ENCODE measurements at places on chromosomes 5 and 9.

DNA sequence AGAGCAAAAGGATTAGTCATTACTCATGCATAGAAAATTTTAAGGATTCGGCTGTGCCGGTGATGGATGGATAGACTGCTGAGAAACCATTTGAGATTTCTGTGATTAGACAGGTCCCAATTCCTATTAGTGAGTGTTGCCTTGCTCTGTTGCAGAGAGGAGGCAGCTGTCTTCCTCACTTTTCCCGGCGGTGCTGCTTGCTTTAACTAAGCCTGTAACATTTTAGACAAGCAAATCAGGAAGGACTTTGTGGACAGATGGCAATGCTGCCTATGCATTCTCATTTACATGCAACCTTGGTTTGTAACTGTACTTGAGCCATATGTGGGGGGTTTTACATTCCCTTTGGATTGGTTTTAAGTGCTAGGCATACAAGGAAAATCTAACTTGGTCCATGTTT is 1176.3 kb downstream of the CDH18 start:
- DNase-seq, result no peak

DNA sequence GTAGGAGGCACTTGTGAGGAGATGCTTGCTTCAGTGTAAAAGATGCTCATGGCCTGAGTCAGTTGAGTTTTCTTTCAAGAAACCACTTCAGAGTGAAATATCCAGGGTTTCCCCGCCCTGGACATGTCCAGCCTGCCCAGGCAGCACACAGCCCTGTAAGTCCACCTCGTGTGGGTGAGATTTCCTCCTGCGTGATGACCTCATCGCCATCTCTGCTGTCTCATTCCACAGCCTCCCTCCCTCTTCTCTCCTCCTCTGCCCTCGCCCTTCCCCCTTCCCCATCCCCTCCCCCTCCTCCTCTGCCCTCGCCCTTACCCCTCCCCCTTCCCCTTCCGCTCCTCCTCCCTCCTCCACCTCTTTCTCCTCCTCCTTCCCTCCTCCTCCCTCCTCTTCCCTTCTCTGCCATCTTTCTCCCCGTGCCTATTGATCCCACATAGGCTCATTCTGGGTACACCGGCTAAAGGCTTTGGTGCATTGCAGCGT is 34.0 kb upstream of the NCS1 start:
- DNase-seq, result no peak

GRCh38 chr9:131657037-131657377 is 82.9 kb downstream of the RAPGEF1 start:
- no peak for DNase-seq

DNA sequence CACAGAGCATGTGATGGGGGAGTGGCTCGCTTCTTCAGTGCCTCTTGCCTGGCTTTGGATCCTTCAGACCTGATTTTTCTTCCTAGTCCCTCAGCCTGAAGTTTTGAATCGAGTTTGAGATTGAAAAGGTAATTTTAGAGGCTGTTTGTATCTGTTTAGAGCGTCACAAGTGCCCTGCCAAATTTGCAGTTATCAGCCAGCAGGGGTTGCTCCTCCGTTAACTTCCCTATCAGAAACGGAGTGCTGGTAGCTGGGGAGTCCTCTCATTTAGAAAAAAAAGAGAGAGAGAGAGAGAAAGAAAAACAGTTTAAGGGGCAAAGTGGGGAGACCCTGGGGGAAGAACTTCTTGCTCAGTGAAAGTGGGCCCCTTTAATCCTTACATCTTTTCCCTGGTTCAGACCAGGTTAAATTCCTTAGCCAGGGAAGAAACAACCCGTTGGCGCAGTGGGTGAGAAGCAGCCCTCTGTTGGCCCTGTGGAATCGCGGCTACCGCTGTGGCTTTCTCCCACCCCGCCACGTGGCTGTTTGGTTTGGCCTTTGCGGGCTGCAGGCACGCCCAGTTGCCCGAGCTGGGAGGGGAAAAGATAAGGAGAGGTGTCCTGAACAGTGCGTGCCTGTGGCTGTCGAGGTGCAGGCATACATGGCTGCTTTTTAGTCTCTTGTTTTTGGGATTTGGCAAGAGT is 576.7 kb upstream of the ACO1 start:
- no peak for DNase-seq

- DNase-seq, result no peak
Measured at GRCh38 chr5:109365653-109366052, 44.1 kb downstream of the PJA2 start.

DNA sequence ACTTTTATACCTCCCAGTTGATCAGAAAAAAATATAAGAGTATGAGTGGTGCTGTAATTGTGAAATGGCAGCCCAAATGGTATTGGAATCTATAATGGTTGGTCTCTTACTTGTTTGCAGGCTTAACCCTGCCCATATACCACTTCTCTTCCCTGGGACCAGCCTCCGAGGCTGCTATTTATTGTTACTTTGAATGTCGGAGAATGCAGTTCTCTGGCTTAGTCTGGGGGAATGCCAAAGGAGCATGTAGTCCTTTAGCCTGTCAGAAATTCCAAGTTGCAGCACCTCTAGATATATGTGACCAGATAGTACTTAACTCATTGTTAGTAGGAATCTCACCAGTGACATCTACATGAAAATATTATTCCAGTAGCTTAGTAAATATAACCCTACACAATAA is 47.5 kb downstream of the SLC44A1 start:
- no peak for DNase-seq

GRCh38 chr5:9551567-9552537 is 6.0 kb upstream of the SEMA5A start:
- no peak for DNase-seq

DNA sequence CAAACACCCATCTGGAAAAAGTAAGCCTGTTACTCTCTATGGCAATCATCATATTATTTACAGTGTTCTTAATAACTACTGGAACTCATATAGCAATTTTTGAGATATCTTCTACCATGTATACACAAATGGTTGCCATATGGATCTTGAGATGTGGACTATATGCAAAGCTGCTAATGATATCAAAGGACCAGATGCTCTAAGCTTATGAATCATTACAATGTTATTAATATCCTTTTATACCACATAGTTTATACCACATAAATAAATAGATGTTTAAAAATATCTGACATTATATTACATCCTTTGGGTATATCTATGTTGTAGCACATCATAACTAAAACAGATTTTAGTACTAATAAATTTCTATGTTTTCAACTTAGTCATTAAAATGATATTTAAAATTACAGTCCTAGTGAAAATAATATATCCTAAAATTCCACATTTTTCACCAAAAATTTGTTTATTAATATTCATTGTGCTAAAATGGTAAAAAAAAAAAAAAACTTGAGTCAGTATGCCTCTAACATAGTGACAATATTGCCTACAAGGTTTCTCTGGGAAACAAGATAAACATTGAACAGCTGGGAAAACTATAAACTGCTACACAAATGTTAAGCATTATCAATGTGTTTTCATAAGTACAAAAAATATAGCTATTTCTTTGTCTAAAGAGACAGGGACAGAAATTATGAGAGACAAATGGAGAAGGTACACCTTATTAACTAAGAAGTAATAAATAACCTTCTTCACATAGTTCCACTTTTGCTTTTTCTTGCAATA is 85.5 kb downstream of the DTWD2 start:
- no peak for DNase-seq

DNA sequence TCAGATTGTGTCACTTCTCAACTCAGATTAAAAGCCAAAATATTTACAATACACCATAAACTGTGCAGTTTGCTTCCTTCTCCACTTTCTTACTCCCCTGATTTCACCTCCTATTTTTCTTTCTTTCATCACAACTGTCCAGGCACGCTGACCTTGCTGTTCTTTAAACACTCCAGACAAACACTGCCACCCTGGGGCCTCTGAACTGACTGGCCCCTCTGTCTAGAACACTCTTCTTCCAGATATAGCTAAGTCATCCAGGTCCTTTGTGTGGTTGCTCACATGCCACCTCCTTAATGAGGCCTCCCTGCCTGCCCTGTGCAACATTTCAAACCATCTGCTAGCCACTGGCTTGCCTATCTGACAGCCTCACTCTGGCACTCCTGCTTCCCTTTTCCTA is 46.6 kb downstream of the ATG10 start:
- DNase-seq, result peak; percentile 55

- no peak for DNase-seq
Measured at GRCh38 chr9:4980086-4980727, 4.9 kb upstream of the JAK2 start.

DNA sequence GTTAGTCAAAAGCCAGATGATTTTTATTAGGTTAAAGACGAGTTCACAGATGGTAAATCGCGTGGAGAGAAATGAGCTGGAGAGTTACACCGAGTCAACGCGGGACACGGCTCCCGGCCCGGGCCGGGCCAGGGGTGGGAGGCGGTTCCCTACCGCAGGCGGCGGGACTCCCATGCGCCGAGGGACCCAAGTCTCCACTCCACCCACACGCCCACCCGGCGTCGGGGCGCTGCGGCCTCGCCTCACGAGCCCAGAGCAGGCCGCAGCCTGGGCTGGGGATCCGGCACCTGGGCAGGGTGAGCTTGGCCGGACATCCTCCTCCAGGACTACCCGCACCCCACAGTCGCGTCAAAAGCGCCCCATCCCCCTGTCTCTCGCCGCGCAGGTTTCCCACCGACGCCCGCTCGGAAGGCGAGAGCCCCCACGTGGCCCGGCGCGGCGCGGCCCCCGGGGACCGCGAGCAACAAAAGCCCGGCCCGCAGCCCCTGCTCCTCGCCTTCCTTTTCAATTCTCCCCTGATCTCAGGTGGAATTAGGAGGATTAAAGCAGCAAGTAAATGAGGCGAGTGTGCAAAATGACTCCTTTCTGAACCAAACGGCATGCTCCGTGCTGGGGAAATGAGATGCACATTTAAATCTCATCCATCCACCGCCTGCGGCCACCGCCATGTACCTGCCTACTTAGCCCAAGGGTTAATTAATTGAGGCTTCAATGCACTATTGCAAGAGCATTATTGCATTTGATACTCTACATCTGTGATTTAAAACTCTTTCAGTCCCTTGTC is 196.5 kb upstream of the TBCA start:
- DNase-seq, result no peak

DNA sequence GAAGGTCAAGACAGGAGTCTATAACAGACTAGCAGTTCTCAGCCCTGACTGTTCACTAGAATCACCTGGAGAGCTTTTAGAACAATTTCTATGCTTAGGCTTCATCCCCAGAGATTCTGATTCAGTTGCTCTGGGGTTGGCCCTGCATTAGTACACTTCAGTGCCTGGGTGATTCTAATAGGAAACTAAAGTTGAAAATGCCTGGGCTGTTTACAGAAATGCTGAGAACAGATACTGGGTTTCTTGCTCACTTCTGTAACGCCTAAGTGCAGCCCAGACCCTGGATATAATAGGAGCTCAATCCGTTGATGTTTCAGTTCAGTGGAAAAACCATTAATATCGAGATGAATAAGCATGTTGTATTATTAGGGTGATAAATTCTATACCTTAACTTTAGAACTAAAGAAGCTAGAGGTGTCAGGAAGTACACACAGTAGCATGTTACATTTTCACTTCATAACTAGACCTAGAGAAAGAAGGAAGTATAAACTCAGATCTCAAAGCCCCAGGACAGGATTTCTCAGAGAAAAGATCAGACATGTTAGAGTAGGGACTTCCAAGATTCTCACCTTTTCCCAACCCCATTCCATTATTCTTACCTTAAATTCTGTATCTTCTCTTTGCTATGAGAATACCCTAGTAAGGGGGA is 20.4 kb downstream of the HAVCR2 start:
- no peak for DNase-seq

DNA sequence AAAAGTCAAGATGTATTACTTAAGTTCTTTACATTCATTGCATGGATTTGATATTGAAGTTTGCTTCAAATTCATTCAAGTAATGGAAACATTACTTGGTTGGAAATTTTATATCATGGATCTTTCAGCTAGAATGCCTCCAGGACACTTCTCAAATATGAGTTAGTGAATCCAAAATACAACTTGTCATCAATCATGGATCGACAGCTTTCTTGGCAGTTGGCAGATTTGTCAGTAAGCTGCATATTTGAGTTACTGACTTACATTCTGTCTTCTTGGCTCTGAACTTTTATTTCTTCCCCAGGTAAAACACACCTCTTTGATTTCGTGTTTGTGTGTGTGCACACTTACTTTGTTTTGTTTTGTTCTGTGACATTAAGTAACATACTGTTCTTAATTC is 1171.1 kb downstream of the TAF11L14 start:
- DNase-seq, result no peak

DNA sequence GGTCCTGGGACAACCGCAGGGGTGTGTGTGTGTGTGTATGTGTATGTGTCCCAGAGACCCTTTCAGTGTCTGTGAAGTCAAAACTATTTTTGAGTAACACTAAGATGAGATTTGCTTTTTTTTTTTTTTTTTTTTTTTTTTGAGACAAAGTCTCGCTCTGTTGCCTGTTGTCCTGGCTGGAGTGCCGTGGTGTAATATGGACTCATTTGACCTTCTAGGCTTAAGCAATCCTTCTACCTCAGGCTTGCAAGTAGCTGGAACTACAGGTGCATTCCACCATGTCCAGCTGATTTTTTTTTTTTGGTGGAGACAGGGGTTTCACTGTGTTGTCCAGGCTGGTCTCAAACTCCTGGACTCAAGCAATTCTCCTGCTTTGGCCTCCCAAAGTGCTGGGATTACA is 97.4 kb upstream of the KLF9 start:
- no peak for DNase-seq

DNA sequence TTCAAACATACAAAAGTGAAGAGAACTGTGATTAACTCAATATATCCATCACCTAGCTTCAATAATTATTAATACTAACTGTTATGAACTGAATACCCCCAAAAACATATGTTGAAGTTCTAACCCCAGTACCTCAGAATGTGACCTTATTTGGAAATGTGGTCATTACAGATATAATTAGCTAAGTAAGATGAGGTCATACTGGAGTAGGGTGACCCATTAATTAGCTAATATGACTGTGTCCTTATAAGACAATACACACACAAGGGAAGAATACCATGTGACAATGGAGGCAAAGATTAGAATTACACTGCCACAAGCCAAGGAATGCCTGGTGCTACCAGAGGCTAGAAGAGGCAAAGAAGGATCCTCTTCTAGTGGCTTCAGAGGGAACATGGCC is 7.8 kb downstream of the RRAGA start:
- DNase-seq, result no peak

DNA sequence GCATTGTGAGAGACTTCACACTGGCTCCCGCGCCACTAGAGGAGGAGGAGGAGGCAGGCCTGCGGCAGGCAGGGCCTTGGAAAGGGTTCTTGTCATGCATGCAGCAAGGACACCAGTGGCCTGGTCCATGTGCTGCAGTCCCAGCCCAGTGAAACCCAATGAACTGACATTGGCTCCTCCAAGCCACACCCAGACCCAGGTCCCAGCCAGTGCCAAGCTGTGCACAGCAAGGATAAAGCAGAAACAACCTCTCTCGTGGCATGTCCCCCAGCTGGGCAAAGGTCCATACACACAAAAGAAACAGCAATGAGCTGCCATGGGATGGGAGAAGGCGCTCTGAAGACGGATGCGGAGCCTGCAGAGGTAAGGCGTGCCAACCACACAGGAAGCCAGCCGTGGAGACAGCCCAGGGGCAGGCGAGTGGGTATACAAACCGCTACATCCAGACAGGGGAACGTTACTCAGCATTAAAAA is 89.2 kb downstream of the SEMA4D start:
- no peak for DNase-seq

GRCh38 chr9:86452201-86452828 is 98.1 kb upstream of the TUT7 start:
- no peak for DNase-seq

- DNase-seq, result peak; percentile 32
Measured at GRCh38 chr9:103661663-103662062, 432.4 kb upstream of the SMC2 start.

- peak; percentile 24 for DNase-seq
Measured at GRCh38 chr5:170109059-170110031, 3.6 kb downstream of the FOXI1 start.
